Stimulated activated CD4-positive, alpha-beta T cell treated with anti-CD3 and anti-CD28 coated beads, Interleukin-4, amount 100 ng/mL, for 4 hours (primary cell): ENCODE measurements at places on chromosomes 7 and 10.

GRCh38 chr10:17915181-17915580 is 36.5 kb upstream of the SLC39A12 start:
- DNase-seq, result no peak

- DNase-seq, result no peak
These were observed 1.9 kb downstream of the TET1 start for GRCh38 chr10:68561865-68562649.

DNA sequence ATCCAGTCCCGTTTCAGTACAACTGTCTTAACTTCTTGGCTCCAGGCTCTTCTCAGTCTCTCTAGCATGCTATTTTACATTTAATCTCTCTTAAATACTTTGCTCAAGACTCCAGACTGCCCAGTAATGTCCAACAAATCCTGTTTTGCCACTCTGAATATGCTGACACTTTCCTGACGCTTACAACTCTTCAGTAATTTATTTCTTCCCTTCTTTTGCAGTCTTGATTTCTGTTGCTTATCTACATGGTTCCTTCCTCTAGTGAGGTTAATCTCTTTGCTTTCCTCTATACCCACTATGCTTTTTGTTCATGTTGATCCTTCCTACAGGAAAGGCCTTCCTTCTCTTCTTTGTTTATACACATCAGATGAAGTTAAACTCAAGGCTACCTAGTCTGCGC is 23.7 kb downstream of the UMAD1 start:
- no peak for DNase-seq

- no peak for DNase-seq
These were observed 156.4 kb upstream of the MINDY3 start for GRCh38 chr10:16016688-16017087.

DNA sequence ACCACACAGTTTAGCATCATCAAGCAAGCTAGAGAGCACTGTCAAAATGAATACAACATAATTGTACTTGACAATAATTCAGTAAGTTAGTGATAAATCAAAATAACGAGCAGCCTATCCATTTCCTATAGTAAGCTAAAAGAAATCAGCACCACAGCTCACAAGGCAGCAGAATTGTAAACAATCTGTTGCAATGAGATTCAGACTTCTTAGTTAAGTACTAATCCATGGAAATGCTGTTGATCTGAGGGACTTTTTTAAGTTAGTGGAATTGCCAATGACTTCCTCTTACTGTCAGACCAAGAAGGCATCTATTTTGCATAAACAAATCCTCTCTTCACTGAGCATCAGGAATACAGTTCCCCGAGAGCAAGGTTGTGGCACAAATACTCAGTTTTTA is 136.6 kb upstream of the CCDC6 start:
- no peak for DNase-seq

DNA sequence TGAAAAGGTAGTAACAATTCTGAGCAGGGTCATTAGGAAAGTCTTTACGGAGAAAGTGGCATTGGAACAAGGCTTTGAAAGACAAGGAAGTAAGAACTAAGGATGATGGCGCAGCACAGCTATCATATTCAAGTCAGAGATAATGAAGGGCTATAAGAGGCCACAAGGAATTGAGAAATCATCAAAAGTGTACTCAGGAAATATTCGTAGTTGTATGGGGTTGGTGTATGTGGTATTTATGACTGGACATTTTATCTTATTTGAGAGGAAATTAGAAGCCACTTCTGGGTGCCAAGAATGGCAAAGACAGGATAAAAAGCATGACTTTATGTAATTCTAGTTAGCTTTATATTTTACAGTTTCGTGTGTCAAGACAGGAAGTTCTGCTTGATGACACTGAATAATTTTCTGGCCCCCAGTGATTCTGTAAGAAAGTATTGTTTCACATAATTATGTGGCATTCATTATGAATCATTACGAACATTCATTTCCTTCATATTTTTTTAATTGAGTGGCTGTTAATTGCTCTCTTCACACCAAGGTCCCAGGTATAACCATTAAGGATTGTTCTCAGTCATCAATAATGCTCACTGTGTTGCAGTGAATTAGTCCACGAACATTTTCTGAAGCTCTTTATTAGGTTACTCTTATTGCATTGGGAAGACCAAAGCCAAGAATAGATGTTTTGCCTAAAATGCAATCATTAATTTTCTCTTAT is 244.3 kb downstream of the PHF14 start:
- no peak for DNase-seq
